ENCODE measurements at places on chromosomes 11 and 22. TPM values are rescaled to one million over a fixed set of nuclear protein-coding genes. Genes with fewer than 3 reads are reported as not detected.

GRCh38 chr11:117172724-117173421 is 5.7 kb upstream of the SIDT2 start:
- no peaks in the 10 kb centered on the region for H3K27me3 ChIP-seq
- H3K27ac ChIP-seq: peak overlapping the region; percentile 79
- DNase-seq: no peak
- peaks cover 17% of the 10 kb centered on the region for H3K36me3 ChIP-seq
- no peak overlapping the region for H3K4me3 ChIP-seq

DNA sequence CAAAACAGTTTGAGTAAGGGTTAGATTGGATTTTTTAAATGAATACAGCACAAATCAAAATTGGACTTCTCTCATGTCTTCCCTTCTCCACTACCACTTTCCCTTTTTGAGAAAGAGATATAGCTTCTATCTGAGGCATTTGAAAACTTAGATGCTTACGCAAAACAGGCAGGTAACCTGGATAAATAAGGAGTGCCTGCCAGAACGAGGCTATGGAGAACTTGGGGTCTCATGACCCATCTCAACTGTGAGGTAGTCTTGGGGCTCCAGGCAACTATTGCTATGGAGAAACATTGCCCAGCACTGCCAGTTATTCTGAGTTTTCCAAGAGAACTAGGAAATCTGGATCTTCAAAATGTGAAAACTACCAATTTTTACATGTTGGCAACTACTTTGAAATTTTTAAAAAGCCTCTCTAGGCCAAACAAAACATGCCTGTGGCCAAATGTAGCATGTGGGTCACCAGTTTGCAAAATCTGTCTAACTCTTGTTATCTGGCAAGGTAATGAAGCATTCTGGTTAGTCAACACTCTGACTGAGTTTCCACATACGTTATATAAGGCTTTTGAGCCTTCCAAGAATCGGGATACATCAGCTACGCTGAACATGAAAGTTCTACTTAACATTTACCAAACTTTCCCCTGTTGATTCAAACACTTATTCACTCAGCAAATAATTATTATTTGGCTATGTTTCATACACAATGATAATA is 752.7 kb downstream of the KCNA4 start:
- no peak overlapping the region for H3K27ac ChIP-seq
- H3K36me3 ChIP-seq: no peaks in the 10 kb centered on the region
- no peaks in the 10 kb centered on the region for H3K27me3 ChIP-seq
- no peak for DNase-seq
- H3K4me1 ChIP-seq: no peaks in the 10 kb centered on the region

DNA sequence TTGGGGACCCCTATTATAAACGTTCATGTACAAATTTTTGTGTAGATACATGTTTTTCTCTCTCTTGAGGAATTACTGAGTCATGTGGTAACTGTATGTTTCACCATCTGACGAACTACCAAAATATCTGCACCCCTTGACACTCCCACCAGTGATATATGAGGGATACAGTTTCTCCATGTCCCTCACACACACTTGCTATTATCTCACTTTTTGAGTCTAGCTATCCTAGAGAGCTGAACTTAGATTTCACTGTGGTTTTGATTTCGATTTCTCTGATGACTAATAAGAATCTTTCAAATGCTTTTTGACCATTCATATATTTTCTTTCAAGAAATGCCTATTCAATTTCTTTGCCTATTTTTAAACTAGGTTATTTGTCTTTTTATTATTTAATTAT is 200.2 kb downstream of the PGR start:
- no peak overlapping the region for H3K4me3 ChIP-seq
- no peaks in the 10 kb centered on the region for H3K27me3 ChIP-seq
- no peaks in the 10 kb centered on the region for H3K36me3 ChIP-seq
- DNase-seq: no peak
- no peak overlapping the region for H3K27ac ChIP-seq
- H3K4me1 ChIP-seq: peaks cover 13% of the 10 kb centered on the region

RNF26 gene
- 18.6 TPM for total RNA-seq

TUG1 gene
- total RNA-seq: 85.5 TPM

SHANK3 gene
- 10.9 TPM for total RNA-seq
